Endodermal cell (in vitro differentiated cells): ENCODE measurements at places on chromosomes 16 and 17. TPM values are rescaled to one million over a fixed set of nuclear protein-coding genes. Genes with fewer than 3 reads are reported as not detected.
A peak's percentile ranks its signal among the peaks of the same experiment; 100 is the strongest.

KRT32 gene
- total RNA-seq: not detected in 2 replicates

NACA2 gene
- not detected in 2 replicates for total RNA-seq

DPEP1 gene
- total RNA-seq: 0.88 and 1.8 TPM in 2 replicates

LPO gene
- 0.07 TPM in 1 of 2 replicates, not detected in the other for total RNA-seq

KRTAP4-9 gene
- total RNA-seq: not detected in 3 replicates

NLGN2 gene
- total RNA-seq: 75.3 to 121 TPM (median 109 TPM) in 3 replicates

LYRM9 gene
- 8.3 to 9.1 TPM (median 8.6 TPM) in 3 replicates for total RNA-seq

NATD1 gene
- 16.6 and 17.2 TPM in 2 replicates for total RNA-seq

SNAI3 gene
- 0.61 to 1.2 TPM (median 0.77 TPM) in 3 replicates for total RNA-seq

HOXB7 gene
- not detected in 3 replicates for total RNA-seq

DNA sequence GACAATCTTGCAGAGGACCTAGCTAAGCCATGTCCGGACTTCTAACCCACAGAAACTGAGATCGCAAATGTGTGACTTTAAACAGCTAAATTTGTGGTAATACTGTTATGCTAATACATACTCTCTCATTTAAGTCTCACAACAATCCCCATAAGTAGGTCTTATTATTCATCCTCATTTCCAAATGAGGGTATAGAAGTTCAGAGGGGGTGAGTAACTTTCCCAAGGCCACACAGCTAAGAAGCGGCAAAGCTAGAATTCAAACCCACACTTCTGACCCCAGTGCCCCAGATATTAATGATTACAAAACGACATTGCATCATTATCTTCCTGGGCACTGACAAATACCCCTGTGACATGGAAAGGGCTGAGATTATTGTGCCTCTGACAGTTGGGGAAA, 81.4 kb downstream of the CNGB1 start:
- DNase-seq: no peak

DNA sequence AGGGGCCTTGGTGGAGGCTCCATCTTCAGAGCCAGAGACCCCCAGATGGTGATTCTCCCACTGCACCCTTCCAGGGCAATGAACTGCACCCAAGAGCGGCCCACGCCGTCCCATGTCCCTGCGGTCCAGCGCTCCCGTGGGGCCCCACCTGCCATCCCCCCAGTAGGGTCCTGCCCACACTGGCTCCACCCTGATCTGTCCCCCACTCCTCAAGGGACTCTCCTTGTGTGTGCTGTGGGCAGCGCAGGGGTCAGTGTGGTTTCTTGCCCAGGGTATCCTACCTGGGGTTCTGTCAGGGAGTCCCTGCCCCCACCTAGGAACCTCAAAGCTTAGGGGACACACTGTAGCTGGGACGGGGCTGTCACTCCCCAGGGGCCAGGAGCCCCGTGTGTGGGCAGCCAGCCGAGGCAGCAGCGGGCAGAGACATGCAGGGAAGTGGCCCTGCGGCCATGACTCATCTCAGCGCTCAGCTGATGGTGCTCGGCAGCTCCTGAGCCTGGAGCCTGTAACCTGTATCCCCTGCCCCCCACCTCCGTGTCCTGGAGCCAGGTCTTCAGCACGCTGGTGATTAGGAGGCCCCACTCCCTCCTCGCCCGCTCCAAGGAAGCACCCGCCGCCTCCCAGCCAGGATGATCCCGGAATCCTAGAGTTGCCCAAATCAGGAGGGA, 35.7 kb upstream of the SSTR5 start:
- no peak for DNase-seq

GRCh38 chr17:1590029-1590746, 27.6 kb upstream of the PITPNA start:
- peak; percentile 91 for DNase-seq

GRCh38 chr17:9900044-9900594, 5.0 kb downstream of the RCVRN start:
- DNase-seq: no peak

- peak; percentile 96 for DNase-seq
These were observed 51.4 kb downstream of the WSB1 start for GRCh38 chr17:27345141-27345904.

GRCh38 chr16:77437859-77438258, 3.0 kb upstream of the ADAMTS18 start:
- no peak for DNase-seq

DNA sequence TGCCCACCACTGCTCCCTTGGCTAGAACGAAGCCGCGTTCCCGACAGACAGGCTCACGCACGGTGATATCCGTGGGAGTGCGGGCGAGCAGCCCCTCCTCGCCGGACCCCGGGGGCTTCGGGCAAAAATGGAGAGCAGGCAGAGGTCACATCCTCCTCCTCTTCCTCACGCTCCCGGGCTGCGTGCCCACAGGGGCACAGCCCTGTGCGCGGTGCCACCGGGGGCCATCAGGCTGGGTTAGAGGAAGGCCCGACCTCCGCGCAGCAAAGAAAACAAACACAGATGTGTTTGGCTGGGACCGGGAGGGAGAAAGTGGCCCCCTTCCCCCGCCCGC, 519 bp upstream of the NTN1 start:
- no peak for DNase-seq

- no peak for DNase-seq
These were observed 624 bp downstream of the G6PC3 start for GRCh38 chr17:44071198-44071520.

DNA sequence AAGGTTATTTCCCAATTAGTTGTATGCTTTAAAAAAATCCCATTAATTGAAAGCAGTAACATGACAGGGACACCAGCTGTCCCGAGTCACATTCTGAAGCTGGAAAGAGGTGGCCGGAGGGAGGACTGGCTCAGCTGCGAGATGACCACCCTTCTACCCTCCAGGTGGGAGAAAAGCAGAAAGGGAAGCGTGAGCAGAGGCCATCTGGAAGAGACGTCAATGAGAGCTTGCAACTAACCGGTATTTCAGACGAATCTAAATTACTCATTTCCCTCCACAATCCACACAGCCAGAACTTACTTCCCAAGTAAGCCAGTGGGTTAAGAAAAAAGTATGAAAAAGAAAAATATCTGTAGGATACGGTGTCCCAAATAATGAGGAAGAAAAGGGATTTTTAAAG, 28.5 kb upstream of the SLC38A8 start:
- no peak for DNase-seq

GRCh38 chr17:7977805-7978204, 24.6 kb upstream of the GUCY2D start:
- DNase-seq: no peak

GRCh38 chr16:9327253-9327652, 235.8 kb downstream of the HAPSTR1 start:
- DNase-seq: peak; percentile 21

GRCh38 chr17:62619417-62620155, 7.9 kb upstream of the MRC2 start:
- DNase-seq: peak; percentile 65

- no peak for DNase-seq
These were observed 279.0 kb upstream of the ZFHX3 start for GRCh38 chr16:73326770-73327470.

DNA sequence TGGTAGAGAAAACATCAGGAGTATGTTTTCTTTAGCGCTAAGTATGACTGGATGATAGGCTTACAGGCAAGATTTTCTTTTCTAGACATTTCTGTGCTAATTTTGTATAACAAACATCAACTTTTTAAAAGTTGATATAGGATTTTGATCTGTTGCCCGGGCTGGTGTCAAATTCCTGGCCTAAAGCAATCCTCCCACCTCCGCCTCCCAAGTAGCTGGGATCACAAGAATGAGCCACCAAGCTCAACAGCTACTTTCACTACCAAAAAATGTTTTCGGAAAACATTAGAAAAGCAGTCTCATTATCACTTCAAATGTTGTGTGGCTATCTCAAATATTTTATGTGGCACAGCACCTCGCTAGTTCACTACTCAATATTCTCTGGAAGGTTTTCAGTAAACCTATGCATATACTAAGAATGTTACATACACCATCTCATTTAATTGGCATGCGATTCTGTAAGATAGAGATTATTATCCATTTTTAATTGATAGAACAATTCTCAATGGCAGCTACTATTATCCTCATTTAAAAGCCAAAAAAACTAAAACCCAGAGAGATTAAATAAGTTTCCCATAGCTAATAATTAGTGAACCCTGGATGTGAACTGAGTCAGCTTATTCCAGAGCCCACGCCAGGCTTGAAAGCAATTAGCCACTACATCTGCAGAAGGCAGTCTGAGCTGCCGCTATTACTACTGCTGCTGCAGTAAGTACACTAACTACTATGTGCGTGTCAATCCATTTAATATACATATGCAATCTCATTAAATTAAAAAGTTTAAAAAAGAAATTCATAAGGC, 41.7 kb downstream of the CREBBP start:
- no peak for DNase-seq

GRCh38 chr17:15119968-15120367, 145.2 kb downstream of the PMP22 start:
- DNase-seq: peak; percentile 39

- no peak for DNase-seq
These were observed 580 bp downstream of the RANGRF start for GRCh38 chr17:8289103-8289397.

- no peak for DNase-seq
These were observed 240.6 kb upstream of the ZFHX3 start for GRCh38 chr16:73288520-73288919.

- peak; percentile 84 for DNase-seq
These were observed 5.7 kb downstream of the GGA2 start for GRCh38 chr16:23504453-23505179.

DNA sequence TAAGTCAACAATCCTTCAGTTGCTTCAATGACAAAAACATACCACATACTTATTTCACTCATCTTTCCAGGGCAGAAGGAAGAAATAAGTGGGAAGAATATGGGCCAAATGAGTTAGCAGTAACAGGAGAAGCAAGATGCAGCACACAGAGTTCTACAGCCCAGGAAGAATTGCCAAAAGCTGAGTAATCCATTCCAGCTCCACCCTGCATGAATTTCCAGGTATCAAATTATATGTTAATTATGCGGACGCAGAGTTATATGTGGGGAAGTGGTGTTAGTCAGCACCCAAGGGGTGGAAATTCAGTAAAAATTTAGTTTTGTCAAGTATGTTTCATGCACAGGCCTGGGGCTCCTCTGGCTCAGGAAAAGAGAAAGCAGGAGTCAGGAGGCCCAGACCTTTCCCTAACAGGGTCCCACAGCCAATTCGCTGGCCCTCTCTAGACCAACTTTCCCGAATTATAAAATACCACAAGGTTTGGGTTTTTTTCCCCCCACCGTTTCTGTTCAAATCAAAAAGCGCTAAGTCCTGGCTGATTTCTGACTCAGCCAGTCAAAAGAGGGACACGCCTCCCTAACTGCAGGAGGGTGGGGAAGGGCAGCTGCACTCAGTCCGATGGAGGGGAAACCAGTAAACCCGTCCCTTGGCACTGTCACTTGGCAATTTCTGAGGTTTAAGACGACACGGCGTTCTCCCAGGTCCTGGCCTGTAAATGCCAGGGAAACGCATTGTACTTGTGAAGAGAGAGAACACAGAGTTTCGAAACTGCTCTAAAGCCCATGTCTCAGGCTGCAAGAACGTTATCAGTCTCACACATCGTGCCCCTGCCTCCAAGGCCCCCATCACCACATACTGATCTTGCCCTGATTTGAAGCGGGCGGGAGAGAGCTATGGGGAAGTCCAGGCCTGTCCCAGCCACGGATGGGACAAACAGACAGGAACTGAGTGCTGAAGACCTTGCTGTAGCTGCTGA, 58.1 kb downstream of the ZFHX3 start:
- peak; percentile 68 for DNase-seq

DNA sequence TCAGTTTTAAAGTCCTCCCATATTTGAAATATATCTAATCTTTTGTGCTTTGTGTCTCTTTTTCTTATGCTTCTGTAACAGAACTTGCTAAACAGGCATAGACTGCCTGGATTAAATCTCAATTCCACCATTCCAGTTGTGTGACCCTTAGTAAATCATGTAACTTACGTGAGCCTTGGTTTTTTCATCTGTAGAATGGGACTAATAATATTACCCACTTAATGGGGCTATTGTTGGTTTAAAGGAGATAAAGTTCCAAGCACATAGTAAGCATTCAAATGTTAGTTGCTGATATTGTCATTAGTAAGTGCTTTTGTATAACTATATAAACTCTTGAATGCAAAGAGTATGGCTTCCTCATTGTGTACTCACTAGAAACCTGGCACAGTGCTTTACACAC, 5.9 kb upstream of the VWA3A start:
- DNase-seq: no peak

- DNase-seq: peak; percentile 42
These were observed 12.0 kb upstream of the RNF157 start for GRCh38 chr17:76252040-76252954.

DNA sequence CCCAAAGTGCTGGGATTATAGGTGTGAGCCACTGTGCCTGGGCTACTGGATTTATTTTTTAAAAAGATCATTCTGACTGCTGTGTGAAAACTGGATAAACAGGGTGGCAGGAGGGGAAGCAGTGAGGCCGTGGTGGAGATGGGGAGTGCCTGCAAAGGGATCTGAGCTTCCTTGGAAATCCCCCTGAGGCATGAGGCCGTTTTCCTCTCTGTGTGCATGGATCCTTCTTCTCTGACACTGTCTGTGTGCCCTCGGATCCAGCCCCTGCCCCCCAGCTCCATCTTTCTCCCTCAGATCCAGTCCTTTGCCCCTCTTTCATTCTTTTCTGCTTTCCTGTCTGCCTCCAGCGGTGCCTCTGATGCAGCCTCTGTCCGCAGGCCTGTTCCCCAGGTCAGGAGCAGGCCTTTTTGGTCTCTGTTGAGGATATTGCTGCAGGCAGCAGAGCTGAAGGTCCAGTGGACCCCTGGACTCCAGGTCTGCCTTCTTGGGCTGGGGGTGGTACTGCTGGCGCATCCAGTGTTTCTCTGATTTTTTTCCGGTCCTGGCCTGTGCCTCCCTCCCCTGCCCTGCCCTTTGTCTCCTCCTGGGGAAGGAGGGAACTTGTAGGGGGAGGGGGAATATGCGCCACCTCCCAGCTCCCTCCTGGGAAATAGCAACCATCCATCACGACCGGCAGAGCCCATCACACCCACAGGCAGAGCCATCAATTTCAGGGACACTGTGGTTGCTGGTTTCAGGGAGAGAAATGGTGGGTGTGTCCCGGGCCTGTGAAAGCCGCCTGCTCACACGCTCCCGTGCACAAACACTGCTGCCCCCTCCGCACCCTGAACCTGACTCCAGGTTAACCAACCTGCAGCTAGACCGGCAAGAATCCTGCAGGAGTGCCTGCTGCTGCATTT, 17.0 kb downstream of the MGAT5B start:
- peak; percentile 70 for DNase-seq

GRCh38 chr16:53054670-53055485, at the start of gene CHD9:
Gene CHD9 (plus strand): TSS chr16:53054991. CDS start chr16:53156090, 101,099 bp downstream.
- peak; percentile 95 for DNase-seq

GRCh38 chr17:4340914-4341615, 25.4 kb downstream of the UBE2G1 start:
- DNase-seq: no peak

DNA sequence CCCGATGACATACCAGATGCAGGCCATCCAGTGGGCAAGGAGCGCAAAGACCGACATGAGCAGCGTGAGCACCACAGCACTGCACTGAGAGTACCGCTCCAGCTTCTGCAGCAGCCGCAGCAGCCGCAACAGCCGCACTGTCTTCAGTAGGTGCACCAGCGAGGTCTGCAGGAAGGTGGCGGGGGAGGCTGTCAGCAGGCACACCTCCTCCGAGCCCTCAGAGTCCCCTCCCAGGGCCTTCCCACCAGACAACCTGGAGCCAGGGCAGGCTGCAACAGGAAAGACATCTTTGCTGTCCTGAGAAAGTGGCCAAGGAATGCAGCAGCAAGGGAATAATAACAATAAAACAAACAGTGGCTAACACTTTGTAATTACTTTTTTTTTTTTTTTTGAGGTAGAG, 9.1 kb downstream of the KCNH4 start:
- peak; percentile 75 for DNase-seq
